ENCODE measurements at places on chromosomes 5 and 9. TPM values are rescaled to one million over a fixed set of nuclear protein-coding genes. Genes with fewer than 3 reads are reported as not detected.

DNA sequence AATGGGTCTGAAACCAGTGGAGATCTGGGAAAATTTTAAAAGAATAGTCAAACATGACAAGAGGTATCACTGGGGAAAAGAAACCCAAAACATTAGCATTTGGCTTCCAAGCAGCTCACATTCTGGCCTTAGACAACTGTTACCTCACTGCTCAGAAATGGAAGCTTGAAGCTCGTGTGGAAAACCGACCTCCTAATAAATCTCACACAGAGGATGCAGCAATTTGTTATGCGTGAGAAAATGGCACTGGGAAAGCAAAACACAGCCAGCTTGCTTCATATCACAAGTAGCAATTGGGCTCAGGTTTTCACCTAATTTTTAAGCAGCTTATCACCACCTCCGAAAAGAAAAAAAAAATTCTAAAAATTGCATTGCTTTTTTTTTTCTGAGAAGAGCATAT is 103.3 kb upstream of the TAS2R1 start:
- DNase-seq = no peak

DNA sequence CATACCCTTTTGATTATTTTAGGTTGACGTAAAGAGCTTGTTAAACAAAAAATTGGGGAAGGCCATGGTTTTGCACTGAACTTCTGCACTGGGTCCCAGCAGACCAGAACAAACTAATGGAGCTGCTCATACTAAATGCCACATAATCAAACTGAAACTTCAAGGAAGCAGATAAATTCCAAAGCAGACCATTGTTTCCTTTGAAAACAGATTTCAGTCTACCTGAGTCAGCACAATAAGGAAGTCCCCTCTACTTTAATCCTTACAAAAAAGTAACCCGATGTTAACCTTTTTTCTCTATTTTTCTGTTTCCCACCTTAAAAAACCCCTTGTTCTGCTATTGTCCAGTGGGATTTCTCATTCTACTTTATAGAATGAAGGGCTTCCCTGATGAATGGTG is 39.2 kb downstream of the WDR36 start:
- DNase-seq = no peak

DNA sequence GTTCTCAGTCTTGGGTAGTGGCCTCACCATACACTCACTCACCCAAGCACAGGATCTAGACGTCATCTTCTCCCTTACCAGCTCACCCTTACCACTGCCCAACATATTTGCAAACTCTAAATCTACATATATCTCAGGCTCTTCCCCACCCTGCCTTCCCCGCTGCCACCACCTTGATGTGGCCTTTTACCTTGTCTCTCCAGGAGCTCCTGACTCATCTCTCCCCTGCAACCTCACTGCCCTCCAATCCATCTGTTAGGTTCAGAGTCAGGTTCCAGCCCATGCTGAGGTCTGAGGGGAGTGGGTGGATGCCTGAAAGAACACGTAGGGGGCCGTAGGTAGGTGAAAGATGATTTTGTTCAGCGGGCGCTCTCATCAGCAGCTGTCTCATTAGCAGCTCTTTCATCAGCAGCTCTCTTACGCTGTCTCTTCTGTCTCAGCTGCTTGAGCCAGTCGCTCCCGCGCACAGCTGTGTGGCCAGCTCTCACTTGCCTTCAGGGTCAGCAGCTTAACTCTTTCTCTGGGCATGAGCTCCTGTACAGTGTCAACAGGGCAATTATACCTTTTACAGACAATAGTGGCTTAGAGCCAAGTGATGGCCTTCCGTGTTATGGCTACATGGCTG is 23.1 kb upstream of the CKMT2 start:
- DNase-seq = no peak

GRCh38 chr5:179963375-179963774 is 55.7 kb upstream of the TBC1D9B start:
- no peak for DNase-seq

GRCh38 chr5:71938895-71939294 is 168.4 kb upstream of the MAP1B start:
- DNase-seq = no peak

- DNase-seq = peak; percentile 41
These were observed 79.4 kb downstream of the AMBP start for GRCh38 chr9:113998525-113999255.

GRCh38 chr9:27059907-27060306 is 49.1 kb upstream of the TEK start:
- DNase-seq = no peak

NFIB gene
- total RNA-seq = 137 TPM

PCDHB2 gene
- 3.8 TPM for total RNA-seq

C9 gene
- not detected for total RNA-seq

Data from sciatic nerve (tissue), 2 donors.